ENCODE measurements at places on chromosomes 6 and 20. TPM values are rescaled to one million over a fixed set of nuclear protein-coding genes. Genes with fewer than 3 reads are reported as not detected.

UNC5CL gene
- 0.50 TPM for total RNA-seq

DLK2 gene
- 45.2 TPM for total RNA-seq

PEX6 gene
- total RNA-seq, result 22.2 TPM

PCED1A gene
- 20.2 TPM for total RNA-seq

NHSL1 gene
- total RNA-seq, result 28.3 TPM

PKIG gene
- 13.7 TPM for total RNA-seq

C6orf52 gene
- 0.50 TPM for total RNA-seq

GSTA2 gene
- total RNA-seq, result 0.50 TPM

PNPLA1 gene
- total RNA-seq, result not detected

GSTA3 gene
- total RNA-seq, result not detected

SPINT3 gene
- total RNA-seq, result not detected

ACOT13 gene
- total RNA-seq, result 4.8 TPM

ZFP64 gene
- total RNA-seq, result 18.6 TPM

SLC17A9 gene
- total RNA-seq, result 0.67 TPM

TMEM217 gene
- 4.2 TPM for total RNA-seq

ACSS1 gene
- total RNA-seq, result 1.1 TPM

CST2 gene
- total RNA-seq, result not detected

MMP24OS gene
- total RNA-seq, result 94.6 TPM

MRAP2 gene
- total RNA-seq, result 0.54 TPM

GABRR2 gene
- total RNA-seq, result not detected

INSM1 gene
- total RNA-seq, result not detected

AGPAT1 gene
- 32.5 TPM for total RNA-seq

BFSP1 gene
- 1.3 TPM for total RNA-seq

CAGE1 gene
- total RNA-seq, result under 0.01 TPM

GMNN gene
- total RNA-seq, result 18.2 TPM

CPXM1 gene
- not detected for total RNA-seq

RIN2 gene
- 42.2 TPM for total RNA-seq

SDCBP2 gene
- total RNA-seq, result 9.1 TPM

WFDC2 gene
- 4.7 TPM for total RNA-seq

CDSN gene
- total RNA-seq, result 0.29 TPM

DTD1 gene
- 58.7 TPM for total RNA-seq

MICA gene
- total RNA-seq, result 32.3 TPM

Measured in mammary epithelial cell (primary cell).